AG20443 (cell line): ENCODE measurements at places on chromosomes 1 and 21.
A peak's percentile ranks its signal among the peaks of the same experiment; 100 is the strongest.

DNA sequence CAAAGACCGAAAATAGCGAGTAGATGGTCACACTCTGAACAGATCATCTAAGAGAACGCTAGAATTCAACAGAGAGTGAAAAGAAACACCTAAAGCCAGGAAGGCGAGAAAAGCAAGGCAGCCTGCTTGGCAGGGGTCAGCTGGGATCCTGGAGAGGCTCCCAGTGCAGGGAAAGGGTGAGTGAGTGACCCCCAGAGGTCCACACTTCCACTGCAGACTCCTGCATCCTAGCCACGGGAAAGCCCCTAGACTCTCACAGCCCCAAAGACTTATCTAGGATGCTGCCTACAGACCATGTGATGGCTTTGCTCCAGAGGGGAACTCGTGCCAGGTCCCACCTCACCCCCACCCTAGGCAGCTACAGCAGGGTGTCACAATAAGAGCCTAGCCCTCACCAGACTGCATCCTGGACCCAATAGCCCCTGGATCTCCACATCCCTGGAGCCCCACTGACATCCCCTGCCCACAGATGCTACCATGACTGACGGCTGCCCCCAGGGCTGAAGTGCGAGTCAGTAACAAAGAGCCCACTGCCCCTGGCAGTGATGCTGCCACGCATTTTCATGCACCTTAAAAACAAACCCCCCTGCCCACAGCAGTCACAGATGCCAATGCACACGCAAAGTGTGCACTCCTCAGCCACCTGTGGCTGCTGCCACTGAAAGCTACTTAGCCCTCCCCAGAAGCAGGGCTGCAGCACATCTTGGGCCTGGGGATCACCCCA lies 62.2 kb downstream of the PSMG1 start:
- DNase-seq, result no peak

DNA sequence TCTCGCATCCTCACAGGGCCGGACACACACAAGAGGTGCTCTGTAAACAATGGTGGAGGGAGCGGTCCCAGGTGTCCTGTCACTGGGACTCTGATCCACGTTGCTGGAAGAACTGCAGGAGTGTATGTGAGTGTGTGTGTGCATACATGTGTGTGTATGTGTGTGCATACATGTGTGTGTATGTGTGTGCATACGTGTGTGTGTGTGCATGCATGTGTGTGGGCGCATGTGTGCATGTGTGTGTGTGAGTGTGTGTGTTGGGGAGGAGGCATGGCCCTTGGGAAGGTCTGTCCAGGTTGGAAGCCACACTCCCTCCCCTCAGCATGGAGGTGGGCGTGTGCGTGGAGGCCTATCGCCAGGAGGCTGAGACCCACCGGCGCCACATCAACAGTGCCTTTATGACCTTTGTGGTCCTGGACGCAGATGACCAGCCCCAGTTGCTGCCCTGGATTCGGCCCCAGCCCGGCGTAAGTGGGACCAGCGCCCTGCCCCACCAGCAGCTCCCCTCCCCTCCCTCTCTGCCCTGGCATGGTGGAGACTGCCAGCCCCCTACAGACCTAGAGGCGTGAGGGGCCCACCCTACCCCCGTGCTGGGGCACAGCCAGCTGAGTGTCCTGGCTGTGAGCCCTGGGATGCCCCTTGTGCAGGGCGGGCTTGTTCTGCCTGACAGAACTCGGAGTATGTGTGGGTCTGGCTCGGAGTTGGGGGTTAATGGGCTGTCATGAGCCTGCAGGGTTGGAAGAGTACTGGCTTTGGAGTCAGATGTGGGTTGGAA lies 22.2 kb downstream of the FAM151A start:
- DNase-seq, result no peak

DNA sequence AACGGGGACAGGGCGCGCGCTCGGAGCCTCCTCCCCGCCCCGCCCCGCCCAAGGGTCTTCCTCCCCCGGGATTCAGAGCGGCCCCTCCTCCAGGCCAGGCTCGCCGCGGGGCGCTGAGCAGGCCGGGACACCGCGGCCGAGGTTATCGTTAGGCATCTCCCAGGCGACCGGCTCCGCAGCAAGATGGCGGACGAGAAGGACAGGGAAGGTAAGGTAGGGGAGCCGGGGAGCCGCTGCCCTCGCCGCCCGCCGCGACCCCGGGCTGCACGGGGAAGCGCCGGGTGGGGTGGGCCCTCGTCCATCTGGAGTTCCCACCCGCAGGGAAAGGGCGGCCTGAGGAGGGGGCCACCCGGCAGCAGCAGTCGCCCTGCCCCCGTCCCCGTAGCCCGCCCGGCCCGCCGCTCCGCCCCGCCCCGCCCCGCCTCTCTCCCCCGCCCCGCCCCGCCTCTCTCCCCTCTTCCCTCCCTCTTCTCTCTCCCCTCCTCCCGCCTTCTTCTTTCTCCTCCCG lies 105.9 kb upstream of the HNRNPU start:
- peak; percentile 59 for DNase-seq

DNA sequence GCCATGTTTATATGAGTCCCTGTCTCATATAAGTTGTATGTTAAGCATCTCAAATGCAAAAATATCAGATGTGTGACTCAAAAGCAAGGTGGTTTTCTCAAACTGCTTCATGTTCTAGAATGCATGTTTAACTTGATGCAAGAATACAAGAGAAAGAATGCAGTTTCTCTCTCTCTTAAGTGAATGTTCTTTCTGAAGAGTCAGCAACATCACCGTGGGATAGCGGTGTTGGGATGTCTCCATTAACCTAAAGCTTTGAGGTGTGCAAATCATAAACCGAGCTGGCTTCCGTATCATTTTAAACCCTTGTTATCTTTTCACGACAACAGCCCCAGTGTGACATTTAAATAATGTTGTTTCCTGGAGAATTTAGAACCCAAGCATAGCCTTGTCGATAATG lies 48.4 kb upstream of the TARBP1 start:
- DNase-seq, result no peak

- DNase-seq, result no peak
These were observed 15.2 kb downstream of the SAMD11 start for GRCh38 chr1:938711-939489.
